ENCODE measurements at places on chromosomes 11 and 22. TPM values are rescaled to one million over a fixed set of nuclear protein-coding genes. Genes with fewer than 3 reads are reported as not detected.

Gene ST14
- 52.2 TPM for total RNA-seq

Gene PIK3C2A
- 48.8 TPM for total RNA-seq

Gene UBQLNL
- 1.3 TPM for total RNA-seq

Gene MUC6
- total RNA-seq = not detected

Gene KRTAP5-11
- total RNA-seq = not detected

Gene VSIG10L2
- not detected for total RNA-seq

Gene CTTN
- not detected for total RNA-seq

Gene EHF
- total RNA-seq = not detected

Gene CASP1
- 31.9 TPM for total RNA-seq

Gene SIDT2
- total RNA-seq = 241 TPM

Gene RAB3IL1
- total RNA-seq = 0.29 TPM

Gene MPZL2
- not detected for total RNA-seq

Gene SLC29A2
- 20.1 TPM for total RNA-seq

Gene MISFA
- 1.2 TPM for total RNA-seq

Gene TMPRSS6
- 0.15 TPM for total RNA-seq

Gene BACE1
- total RNA-seq = not detected

Gene TMPRSS13
- total RNA-seq = 8.7 TPM

Gene CD6
- 9.3 TPM for total RNA-seq

Gene LRRC32
- 1.0 TPM for total RNA-seq

Gene OR52I1
- total RNA-seq = not detected

Gene ACRV1
- total RNA-seq = not detected

Gene CRYBB3
- not detected for total RNA-seq

All from B cell (primary cell).